ENCODE measurements at places on chromosomes 1 and 21.

DNA sequence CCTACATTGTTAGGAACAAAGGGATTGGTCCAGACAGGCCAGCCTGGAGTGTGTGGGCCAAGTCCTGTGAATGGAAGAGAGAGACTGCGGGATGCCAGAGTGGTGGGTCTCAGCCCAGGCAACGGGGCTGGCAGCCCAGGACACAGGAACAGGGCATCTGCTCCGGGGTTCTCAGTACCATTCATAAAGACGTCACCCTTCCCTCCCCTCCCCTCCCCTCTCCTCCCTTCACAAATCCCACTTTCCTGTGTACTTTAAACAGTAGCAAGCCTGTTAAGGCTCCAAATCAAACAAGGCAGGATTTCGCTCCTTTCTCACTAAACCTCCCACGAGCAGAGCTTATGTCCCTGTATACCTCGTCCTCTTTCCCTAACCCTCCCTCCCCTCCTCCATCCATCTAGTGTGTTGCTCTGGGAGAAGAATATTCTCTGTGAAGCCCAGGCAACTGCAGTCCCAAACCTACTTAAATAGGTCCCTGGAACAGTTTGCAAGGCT is 4.2 kb upstream of the PLXNA2 start:
- no peak for DNase-seq

DNA sequence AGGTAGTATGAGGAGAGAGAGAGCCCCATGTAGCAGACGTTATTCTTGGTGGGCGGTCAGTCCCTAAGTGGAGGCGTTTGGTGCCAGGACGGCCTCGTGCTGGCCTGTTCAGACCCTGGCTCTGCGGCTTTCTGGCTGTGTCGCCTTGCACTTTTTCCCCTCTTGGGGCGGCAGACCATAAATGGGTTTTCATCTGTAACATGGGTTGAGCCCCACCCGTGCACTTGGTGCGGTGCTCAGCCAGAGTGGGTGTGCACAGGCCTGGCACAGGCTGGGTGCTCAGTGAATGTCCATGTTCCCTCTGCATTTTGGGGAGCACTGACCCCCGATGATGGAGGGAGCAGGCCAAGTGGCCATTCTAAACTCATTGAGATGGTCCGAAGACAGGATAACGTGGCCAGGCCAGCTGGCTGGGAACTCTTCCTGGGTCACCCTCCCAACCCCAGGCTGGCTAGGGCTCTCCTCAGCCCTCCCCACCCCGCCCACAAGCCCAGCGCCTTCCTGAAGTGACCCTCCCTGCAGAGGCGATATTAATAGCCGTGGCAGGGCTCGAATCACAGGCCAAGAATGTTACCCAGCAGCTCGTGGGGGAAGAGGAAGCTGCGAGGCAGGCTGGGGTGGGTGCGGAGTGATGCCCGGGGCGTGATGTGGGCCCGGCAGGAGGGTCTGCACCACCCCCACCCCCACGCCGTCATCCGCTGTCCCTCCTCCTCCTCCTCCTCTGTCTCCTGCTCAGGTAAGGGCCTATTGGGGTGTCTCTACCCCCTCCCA is 78.5 kb downstream of the ARHGEF10L start:
- no peak for DNase-seq

DNA sequence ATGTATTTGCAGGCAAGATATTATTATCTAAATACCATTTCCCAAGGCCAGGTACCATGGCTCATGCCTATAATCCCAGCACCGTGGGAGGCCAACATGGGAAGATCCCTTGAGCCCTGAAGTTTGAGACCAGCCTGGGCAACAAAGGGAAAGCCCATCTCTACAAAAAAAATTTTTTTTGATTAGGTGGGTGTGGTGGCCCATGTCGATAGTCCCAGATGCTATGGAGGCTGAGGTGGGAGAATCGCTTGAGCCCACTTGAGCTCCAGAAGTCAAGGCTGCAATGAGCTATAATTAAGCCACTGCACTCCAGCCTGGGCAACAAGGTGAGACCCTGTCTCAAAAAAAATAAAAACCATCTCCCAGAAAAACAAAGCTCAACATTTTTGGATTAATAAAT is 2.2 kb downstream of the STMN1 start:
- no peak for DNase-seq

GRCh38 chr1:232221802-232222499 is 408.0 kb downstream of the SIPA1L2 start:
- no peak for DNase-seq

- DNase-seq, result no peak
Observed at GRCh38 chr1:109637446-109637845, 17.8 kb downstream of the AMPD2 start.

- DNase-seq, result no peak
Observed at GRCh38 chr1:242787968-242788367, 263.5 kb upstream of the PLD5 start.

GRCh38 chr1:11180342-11180744 is 8.8 kb upstream of the ANGPTL7 start:
- no peak for DNase-seq

DNA sequence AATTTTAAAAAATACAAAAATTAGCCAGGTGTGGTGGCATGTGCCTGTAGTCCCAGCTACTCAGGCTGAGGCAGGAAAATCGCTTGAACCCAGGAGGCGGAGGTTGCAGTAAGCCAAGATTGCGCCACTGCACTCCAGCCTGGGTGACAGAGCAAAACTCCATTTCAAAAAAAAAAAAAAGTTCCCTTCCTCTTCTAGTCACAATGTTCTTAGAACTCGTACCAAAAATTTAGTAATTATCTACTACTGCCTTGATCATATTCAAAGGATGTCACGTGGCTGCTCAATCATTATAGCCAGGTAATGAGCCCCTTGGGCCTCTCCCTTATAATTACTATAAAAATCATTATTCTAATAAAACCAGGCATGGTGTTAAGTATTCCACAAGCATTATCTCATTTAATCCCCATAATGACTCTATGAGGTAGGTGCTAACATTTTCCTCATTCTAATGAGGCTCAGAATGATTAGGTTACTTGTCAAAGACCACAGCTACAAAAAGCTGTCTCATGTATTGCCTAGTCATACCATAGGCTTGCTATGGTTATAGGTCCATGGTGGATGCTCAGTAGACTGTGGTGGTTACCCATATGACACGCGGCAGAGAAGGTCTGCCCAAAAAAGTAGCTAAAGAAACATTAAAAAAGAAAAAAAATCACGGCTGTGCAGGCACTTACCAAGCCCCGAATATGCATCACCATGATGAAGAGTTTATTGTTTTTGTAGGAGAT is 15.5 kb upstream of the PPP1R15B start:
- DNase-seq, result no peak

GRCh38 chr1:203065191-203065590 is 20.6 kb downstream of the MYOG start:
- no peak for DNase-seq

DNA sequence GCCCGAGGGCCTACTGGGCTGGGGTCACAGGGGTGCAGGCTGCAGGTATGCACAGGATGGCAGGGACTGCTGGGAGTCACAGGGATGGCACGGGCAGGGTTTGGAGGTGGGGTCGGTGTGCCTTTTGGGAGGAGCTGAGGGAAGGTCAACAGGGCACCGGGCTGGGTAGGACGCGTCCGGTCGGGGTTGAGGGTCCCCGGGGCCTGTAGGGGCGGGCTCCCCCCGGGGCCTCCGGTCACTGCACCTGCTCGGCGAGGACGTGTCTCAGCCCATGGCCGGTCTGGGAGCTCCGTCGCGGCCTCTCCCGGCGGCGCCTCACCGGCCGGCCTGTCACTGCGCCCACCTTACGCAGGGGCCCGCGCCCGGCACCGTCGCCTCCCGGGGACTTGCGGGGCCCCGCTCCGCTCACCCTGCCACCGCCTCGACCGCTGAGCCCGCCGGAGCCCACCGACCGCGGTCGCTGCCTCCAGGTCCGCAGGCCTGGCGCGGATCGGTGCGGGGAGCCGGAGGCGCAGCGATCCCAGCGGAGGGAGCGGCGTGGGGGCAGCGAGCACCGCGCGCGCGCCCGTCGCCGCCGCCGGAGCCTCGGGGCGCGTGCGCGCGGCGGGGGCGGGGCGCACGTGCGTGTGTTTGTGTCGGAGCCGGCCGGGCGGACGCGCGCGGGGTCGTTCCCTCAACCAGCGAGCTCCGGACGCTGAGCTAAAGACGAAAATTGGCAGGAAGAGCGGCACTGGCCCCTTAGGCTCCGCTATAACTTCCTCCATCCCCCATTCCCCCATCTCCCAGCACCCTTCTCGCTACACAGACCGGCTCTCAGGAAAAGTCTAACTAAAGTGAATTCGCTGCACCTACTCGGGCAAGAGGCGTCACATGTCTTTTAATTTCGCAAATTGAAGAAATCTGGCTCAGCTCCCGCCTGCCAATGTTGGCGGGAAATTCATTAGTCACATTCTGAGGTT is at the start of gene AMIGO1:
Gene AMIGO1, minus strand, starts transcription at position 552 of the 959 bp plus-strand sequence. CDS start 815 bp downstream, outside the sequence.
- peak; percentile 60 for DNase-seq

GRCh38 chr1:25157846-25158245 is 74.5 kb downstream of the SYF2 start:
- DNase-seq, result no peak
